ENCODE measurements at places on chromosomes 11 and 22.

GRCh38 chr11:10401696-10402392, 53.2 kb upstream of the AMPD3 start:
- no peak for DNase-seq

DNA sequence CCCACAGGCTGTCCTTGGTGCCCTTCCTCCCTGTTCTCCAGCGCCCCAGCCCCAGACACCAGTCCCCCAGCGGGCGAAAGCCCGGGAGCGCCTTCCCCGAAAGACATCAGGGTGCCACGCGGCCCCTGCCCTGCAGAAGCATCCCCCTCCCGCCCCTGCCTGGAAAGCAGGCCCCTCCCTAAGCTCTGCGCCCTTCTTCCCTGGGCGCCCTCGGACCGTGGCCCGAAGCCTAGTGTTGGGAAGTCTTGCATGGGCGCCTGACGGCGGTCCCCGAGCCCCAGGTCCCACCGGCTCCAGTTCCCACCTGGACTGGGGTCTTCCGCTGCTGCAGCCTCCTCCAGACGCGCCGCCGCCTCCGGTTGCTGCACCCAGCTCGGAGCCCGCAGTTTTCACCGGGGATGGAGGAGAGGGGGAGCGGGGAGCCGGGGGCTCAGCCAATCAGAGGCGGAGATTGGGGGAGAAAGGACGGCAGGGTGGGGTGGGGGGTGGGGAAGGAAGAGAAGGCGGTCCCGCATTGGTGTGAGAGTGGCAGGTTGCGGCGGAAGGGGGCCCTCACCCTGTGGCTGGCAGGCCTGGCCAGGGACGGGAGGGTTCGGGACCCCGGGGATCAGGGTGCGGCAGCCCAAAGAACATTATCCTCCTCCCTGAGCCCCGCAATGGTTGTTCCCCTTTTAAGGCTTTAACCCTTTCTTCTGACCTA, at the start of gene THY1:
Gene THY1, minus strand, starts transcription at position 364 of the 700 bp plus-strand sequence. CDS start 2,267 bp downstream, outside the sequence.
- no peak for DNase-seq

DNA sequence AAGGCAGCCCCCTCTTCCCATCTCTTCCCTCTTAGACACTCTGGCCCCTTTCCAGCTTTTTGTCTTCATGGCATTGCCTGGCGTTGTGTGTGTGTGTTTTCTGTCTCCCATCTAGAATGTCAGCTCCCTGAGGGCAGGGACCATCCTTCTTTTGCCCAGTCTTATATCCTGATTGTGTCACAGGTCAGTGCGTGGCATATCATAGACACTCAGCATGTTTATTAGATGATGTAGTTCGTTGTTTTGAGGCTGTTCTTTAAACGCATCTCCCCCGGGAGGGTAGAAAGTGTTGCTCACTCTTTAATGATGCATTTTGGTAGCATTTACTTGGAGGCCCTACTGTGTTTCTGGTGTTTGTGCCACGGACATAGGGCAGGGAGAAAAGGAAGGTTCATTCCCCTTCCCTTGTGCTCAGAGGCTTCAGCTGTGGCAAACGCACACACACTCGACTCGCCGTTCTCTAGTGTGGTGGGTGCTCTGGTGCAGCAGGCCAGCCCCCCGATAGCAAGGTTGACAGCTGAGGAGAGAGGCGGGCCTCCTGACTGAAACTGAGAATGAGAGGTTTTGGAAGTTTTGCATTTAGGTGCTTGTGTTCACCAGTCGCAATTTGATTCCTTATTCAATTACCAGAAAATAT, 60.2 kb downstream of the TNRC6B start:
- no peak for DNase-seq

GRCh38 chr22:43346521-43346929, 3.4 kb upstream of the SCUBE1 start:
- DNase-seq: no peak

- DNase-seq: no peak
These were observed 511 bp downstream of the PKDREJ start for GRCh38 chr22:46262449-46263215.

DNA sequence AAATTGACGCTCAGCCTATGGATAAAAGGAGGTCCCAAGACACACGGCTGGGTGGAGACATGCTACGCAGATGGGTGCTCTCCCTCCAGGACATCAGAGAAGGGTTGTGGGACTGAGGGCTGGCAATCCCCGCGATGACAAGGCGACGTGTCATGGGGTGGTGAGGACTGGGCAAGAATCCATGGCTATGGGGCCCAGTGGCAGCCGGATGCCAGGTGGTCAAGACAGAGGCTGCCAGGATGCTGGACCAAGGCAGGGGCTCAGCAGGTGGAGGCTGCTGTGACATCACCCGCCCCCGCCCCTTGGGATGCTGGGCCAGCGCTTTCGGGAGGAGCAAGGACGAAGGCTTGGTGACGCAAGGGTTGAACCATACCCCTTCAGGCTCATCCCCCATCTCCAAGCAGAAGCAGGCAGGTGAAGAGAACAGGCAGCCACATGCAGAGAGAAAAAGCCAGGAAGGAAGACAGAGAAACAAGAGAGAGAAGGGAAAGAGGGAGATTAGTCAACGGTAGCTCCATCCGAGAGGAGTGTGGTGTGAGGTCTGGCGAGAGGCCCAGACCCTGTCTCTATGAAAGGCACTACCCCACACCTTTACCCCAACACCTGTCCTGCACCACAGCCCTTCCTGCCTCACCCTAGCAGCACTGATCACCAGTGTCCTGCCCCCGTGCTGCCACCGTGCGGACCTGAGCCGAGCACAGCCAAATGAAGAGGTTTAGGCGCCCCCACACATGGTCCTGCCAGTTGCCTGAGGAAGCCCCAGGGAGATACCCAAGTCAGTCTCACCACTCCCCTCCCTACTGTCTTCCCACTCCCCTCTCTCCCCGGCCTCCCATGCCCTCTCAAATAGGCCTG, 24.1 kb upstream of the RASL10A start:
- DNase-seq: no peak

DNA sequence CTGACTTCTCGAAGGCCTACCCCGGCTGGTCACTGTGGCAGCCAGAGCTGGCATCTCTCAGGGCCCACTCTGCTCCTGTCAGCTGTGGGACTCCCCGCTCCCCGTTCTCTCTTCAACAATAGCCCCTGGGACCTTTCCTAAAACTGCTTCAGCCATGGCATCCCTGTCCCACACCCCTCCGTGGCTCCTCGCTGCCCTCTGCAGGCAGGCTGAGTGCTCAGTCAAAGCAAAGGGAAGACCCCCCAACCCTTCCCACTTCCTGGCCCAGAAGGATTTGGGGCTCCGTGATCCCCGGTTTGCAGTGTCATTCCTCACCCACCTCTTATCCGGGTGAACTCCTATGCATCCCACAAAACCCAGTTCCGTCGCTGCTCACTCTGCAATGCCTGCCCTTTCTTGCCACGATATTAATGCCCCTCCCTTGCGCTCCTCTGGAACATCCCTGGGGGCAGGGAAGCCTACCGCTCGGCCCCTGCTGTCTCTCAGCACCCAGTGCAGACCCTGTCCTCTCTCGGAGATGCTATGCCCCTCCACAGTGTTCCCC, 1.6 kb upstream of the TH start:
- DNase-seq: no peak

- DNase-seq: no peak
These were observed 17.9 kb downstream of the MYEOV start for GRCh38 chr11:69311767-69312385.

DNA sequence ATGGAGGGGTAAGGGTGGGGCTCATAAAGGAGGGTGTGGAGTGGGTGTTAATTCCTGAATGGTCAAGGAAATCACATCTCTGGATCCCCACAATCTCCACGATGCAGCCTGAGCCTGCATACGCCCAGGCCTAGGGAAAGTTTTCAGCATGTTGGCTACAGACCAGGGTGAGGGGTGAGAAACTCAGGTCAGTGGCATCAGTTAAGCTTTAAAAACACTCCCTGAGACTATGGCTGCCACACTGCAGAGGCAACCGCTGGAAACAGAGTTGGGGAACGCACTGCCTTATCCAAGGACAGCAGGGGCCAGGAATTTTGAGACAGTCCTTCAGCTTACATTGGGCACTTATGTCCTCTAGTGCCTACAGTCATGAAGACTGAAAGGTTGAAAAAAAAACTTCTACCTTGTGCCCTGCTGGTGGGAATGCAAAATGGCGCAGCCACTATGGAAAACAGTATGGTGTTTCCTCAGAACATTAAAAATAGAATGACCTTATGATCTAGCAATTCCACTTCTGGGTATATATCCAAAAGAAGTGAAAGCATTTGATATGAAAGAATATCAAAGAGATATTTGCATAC, 19.7 kb downstream of the DKK3 start:
- DNase-seq: no peak
